ENCODE measurements at places on chromosomes 12 and 14.

DNA sequence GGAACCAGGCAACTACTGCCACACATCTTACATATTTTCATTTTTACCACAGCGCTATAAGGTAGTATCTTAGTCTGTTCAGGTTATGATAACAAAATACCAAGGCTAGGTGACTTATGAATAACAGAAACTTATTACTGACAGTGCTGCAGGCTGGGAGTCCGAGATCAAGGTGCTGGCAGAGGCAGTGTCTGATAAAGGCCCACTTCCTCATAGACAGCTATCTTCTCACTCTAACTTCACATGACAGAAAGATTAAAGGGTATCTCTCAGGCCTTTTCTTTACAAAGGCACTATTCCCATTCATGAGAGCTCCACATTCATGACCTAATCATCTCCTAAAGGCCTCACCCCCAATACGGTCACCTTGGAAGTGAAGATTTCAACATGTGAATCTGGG, 59.8 kb upstream of the MDM1 start:
- DNase-seq = no peak

DNA sequence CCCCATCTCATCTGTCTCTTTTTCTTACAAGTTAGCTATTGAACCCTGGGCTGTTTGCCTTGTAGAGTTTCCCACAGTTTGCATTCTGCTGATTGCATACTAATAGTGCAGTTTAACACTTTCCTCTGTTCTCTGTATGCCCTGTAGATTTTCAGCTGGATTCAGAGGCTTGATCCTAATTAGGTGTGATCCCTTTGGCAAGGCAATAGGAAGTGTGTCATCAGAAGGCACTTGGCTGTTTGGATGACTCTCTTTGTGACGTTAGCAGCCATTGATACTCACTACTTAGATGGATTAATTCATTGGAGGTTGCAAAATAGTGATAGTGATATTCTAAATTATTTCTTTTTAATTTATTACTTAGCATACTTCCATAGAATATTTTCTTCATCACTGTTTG, 33.6 kb downstream of the FUT8 start:
- DNase-seq = no peak

DNA sequence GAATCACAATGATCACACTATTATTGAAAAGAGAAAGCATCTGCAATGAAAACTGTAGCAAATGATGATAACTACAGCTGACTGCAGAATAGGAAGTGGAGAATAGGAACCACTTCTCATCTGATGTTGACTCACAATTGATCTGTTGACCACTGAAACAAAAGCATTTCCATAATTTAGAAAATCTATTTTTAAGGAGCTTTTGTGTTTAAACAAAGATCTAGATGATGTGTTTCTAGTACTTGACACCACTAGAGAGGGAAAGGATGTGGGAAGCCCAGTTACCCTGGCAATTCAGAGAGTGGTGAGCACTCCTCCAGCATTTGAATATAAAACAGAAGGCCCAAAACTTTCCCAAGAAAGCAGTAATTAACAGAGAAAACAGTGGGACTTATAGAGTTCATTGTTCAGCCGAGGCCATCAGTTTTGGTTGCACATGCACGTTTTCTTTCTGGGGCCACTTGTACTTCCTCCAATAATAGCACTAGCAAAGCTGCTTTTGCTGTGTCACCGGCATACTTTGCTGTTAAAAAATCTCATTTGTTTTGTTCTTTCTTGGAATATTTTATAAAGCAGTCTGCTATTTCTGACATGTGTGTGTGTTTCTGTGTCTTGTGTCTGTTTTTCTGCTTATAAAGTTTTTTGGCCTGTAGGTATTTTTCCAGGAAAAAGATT, 76.1 kb upstream of the HECTD1 start:
- no peak for DNase-seq

DNA sequence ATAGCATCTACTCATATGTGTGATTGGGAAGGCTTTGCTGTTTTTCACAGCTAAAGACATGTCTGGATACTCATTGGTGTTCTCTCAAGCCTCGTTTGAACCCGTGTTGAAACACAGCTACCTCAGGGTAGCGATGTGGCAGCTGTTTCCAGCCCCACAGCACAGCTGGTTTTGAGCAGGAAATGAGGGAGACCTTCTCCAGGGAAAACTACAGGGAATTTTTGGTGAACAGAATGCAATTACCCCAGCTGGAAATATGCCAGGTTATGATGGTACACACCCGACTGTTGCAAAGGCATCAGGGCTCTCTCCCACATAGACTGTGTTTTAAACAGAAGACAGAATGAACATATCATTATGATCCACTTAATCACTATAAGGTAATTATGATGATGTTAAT, 828.9 kb downstream of the VRK1 start:
- DNase-seq = no peak

GRCh38 chr14:87992718-87993628, at the start of gene GALC:
TSS of gene GALC (minus strand) at chr14:87993182. CDS start at chr14:87993164, 18 bp downstream.
- peak; percentile 93 for DNase-seq

- DNase-seq = no peak
These were observed 161.2 kb downstream of the TMTC3 start for GRCh38 chr12:88303335-88303734.

GRCh38 chr14:61322011-61322798, 826 bp downstream of the PRKCH start:
- no peak for DNase-seq

DNA sequence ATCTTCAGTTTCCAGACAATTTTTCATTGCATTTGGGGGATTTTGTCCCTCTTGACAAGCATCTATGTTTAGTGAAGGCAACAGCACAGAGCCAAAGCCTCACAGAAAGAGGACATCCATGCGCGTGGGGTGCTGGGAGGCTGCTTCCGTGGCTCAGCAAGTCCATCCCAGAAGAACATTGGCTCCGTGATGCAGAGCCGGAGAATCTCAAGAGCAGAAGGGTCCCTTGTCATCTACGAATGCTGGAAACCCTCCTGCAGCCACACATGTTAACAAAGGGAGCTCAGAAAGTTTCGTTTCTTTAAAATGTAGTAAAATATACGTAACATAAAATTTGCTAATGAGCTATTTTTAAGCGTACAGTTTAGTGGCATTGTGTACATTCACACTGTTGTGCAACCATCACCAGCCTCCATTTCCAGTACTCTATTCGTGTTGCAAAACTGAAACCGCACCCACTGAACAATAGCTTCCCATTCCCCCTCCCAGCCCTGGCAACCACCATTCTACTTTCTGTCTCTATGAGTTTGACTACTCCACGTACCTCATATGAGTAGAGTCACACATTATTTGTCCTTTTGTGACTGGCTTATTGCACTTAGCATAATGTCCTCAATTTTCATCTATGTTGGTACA, 185.9 kb downstream of the TTC7B start:
- no peak for DNase-seq

- no peak for DNase-seq
These were observed 107.9 kb downstream of the MYRFL start for GRCh38 chr12:69932676-69933552.

DNA sequence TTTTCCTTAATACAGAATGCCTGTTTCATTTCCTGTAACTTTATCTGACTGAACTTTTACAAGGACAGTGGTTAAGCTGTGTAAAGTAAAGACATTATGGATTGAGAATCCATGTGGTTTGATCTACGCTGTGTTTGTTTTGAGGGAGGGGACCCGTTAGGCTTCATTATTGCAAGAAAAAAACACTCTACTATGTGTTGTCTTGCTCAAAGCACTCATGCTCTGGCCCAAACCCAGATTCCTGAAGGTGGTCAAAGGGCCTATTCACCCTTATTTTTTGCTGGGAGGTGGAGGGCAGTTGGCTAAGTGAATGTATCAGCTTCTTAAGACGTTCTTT, 11.9 kb downstream of the RNF10 start:
- DNase-seq = no peak

DNA sequence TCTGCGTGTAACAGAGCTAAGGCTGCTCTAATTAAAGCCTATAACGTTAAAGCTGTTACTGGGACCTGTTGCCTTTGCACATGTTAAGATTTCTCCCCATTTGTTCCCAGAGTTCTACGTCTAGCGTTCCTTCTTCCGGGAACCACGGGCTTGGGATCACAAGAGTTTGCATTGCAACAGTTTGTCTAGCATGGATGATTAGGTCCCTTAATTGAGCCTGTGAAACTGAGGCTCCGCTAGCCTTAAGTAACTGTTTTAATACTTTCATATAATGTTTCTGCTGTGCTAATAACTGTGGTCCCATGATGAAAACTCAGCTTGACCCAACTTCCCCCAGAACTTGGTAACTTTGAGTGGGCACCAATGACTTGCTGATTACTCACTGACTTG, 16.7 kb upstream of the LYZ start:
- DNase-seq = no peak

DNA sequence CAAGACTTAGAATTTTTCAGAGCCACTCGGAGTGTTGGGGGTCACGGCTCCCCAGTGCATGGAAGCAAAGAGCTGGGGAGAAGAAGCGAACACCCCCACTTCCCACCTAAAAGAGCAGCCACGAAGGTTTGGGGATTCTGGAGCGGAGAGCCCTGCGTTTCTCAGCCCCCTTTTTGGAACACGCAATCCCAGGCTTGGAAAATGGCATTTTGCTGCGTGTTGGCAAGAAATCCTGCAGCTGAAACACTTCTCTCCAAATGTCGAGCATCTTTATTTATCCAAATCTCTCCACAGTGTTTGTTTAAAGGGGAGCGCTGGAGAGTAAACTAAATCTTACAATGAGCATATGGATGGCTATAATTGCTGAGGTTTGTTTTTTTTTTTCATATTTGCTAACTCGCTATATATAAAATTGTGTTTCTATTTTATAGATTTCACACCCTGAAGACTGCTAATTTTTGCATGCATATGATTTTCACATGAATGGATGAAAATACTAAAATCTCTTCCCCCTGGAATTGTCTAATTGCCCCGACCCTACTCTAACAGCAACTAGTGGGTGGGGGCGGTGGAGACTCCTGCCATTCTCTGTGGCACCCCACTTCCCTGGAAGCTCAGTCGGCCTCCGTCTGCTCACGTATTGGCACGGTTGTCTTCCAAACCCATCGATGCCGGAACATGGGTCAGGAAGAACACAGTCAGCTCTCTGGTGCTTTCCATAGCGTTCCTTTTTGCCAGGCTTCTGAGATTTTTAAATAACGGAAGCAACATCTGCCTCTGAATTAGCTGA, 120.5 kb downstream of the GCH1 start:
- no peak for DNase-seq

Data from activated CD4-positive, alpha-beta T cell treated with anti-CD3 and anti-CD28 coated beads for 4 hours (primary cell).